Effector memory CD8-positive, alpha-beta T cell (primary cell): ENCODE measurements at places on chromosomes 4 and X.
A peak's percentile ranks its signal among the peaks of the same experiment; 100 is the strongest.

GRCh38 chr4:123856689-123857545 lies 460.3 kb downstream of the SPRY1 start:
- H3K27ac ChIP-seq, result no peak overlapping the region
- H3K27me3 ChIP-seq, result no peaks in the 10 kb centered on the region
- no peaks in the 10 kb centered on the region for H3K36me3 ChIP-seq
- H3K4me3 ChIP-seq, result no peak overlapping the region
- no peaks in the 10 kb centered on the region for H3K4me1 ChIP-seq
- DNase-seq, result no peak

- peaks cover 6% of the 10 kb centered on the region for H3K4me1 ChIP-seq
- DNase-seq, result no peak
- H3K4me3 ChIP-seq, result no peak overlapping the region
- H3K27me3 ChIP-seq, result no peaks in the 10 kb centered on the region
- no peak overlapping the region for H3K27ac ChIP-seq
These were observed 39.2 kb upstream of the MSANTD1 start for GRCh38 chr4:3209551-3210325.

- no peak overlapping the region for H3K27ac ChIP-seq
- H3K27me3 ChIP-seq, result no peaks in the 10 kb centered on the region
- no peaks in the 10 kb centered on the region for H3K4me1 ChIP-seq
- DNase-seq, result no peak
- no peaks in the 10 kb centered on the region for H3K36me3 ChIP-seq
These were observed 756.3 kb upstream of the ATOH1 start for GRCh38 chr4:93072292-93072691.

GRCh38 chr4:165874072-165874790 lies 1.2 kb downstream of the TLL1 start:
- H3K27me3 ChIP-seq, result peaks cover 43% of the 10 kb centered on the region
- H3K36me3 ChIP-seq, result peaks cover 3% of the 10 kb centered on the region
- H3K4me3 ChIP-seq, result no peak overlapping the region

GRCh38 chrX:10111364-10112148 lies 45.2 kb upstream of the CLCN4 start:
- DNase-seq, result peak; percentile 42
- H3K27ac ChIP-seq, result peak overlapping the region; percentile 95
- H3K4me1 ChIP-seq, result peaks cover 21% of the 10 kb centered on the region
- peak overlapping the region; percentile 84 for H3K4me3 ChIP-seq
- no peaks in the 10 kb centered on the region for H3K27me3 ChIP-seq
- H3K36me3 ChIP-seq, result peaks cover 7% of the 10 kb centered on the region

DNA sequence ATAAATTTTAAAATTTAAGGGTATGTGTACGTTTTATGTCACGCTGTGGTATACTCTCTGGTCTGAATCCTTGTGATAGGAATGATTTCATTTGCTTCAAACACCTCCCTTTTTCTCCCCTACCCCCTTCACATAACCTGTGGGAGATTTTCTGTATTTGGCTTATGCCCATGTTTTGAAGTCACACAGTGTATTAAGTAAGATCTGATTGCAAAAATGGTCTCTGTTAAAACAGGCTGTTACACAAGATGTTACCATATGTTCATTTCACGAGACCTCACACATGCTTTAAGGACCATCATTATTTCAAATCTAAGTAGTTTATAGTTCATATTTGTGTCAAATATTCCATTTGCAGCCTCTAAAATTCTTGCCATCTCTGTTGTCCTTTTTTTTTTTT lies 63.5 kb downstream of the TMEM131L start:
- peaks cover 20% of the 10 kb centered on the region for H3K36me3 ChIP-seq
- no peak for DNase-seq
- H3K27ac ChIP-seq, result peak overlapping the region; percentile 88
- peak overlapping the region; percentile 70 for H3K4me3 ChIP-seq
- no peaks in the 10 kb centered on the region for H3K27me3 ChIP-seq

DNA sequence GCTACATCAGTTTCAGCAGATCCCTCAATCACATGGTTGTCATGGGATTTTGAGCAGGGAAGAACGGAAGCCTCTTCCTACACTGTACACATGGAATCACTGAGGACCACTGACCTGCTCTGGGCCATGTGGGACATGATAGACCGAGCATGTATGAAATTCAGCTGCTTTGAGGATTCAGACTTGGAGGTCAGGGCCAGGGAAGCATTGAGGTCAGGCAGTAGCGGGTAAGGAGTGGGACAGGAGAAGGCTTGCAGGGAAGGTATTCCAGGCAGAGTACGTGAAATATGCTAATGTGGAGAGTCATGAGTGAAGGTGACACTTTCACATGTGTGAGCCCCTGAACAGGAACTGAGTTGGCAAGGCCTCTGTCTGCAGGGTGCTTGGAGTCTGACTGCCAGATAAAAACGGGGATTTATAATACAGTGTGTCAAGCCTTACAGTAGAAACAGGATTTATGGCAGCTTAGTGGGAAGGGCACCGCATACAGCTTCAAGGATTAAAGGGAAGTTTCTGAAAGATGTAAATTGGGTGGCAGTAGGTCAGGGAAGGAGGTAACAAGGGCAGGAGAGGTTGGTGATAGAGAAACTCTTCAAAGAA lies 111.7 kb downstream of the STK32B start:
- DNase-seq, result no peak
- no peak overlapping the region for H3K4me3 ChIP-seq
- no peak overlapping the region for H3K27ac ChIP-seq
- H3K4me1 ChIP-seq, result no peaks in the 10 kb centered on the region

DNA sequence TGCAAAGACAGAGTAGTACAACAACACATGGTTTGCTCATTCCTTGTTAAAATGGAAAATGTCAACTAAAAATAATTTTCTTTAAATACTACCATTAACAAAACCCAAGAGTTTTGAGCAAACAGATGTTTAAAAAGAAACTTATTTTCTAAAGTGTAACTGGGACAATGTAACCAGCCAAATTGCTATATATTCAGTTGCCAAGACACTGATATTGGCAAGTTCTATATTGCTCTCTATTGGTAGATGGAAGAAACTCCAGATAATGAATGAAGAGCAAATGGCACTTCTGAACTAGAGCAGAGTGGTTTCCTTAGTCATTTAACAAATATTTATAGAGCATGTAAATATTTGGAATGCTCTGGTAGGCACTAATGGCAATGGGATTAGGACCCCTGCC lies 966.2 kb downstream of the RPA4 start:
- H3K27me3 ChIP-seq, result no peaks in the 10 kb centered on the region
- no peaks in the 10 kb centered on the region for H3K4me1 ChIP-seq
- no peaks in the 10 kb centered on the region for H3K36me3 ChIP-seq
- no peak overlapping the region for H3K4me3 ChIP-seq
- no peak overlapping the region for H3K27ac ChIP-seq

DNA sequence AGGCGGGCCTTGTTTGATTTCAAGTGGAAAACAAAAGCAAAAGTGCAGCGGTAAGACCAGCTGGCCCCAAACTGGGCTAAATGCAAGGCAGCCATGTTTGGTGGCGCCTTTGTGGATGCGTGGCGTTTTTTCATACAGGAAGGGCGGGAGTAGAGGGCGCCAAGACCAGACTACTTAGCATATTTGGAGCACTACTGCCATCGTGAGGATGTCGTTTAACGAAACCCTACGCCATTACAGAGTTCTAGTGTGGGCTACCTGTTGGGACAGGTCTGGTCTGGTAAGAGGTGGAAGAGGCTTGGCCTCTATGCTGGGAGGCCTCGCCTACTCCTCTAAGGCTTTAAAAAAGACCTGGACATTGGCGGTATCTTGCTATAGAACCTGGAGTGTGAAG lies 230.7 kb upstream of the STK26 start:
- H3K4me3 ChIP-seq, result no peak overlapping the region
- no peaks in the 10 kb centered on the region for H3K36me3 ChIP-seq
- no peak for DNase-seq
- no peak overlapping the region for H3K27ac ChIP-seq
- H3K27me3 ChIP-seq, result no peaks in the 10 kb centered on the region

DNA sequence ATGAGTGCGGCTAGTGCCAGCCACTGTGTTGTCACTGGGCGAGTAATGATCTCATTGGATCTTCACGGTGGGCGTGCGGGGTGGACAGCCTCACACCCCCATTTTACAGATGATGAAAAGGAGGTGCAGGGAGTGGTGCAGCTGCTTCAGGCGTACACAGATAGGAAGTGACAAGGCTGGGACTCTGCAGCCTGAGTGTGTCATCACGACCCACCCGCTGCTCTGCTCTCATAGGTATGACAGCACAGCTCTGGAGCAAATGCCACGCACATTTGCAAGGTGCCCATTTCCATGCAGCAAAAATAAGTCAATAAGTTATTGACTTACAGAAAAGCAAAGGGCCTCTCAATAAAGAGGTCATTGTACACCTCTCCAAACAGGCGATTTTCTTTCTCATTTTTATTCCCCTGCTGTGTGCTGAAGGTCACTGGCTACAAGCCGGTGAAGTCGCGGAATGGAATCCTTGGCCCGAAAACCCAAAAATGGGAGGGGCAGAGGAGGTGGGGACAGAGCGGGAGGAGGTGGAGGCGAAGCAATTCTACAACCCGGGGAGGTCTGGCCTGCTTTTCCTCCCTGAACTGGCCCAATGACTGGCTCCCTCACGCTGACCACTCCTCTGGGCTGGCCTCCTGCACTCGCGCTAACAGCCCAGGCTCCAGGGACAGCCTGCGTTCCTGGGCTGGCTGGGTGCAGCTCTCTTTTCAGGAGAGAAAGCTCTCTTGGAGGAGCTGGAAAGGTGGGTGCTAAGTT lies at the start of gene SOD3:
SOD3 (plus strand) TSS at position 658 of the 750 bp plus-strand sequence. CDS start 3,949 bp downstream, outside the sequence.
- no peak for DNase-seq
- H3K36me3 ChIP-seq, result no peaks in the 10 kb centered on the region
- H3K4me1 ChIP-seq, result no peaks in the 10 kb centered on the region
- no peak within 1 kb of the TSS for H3K4me3 ChIP-seq
- peaks cover 13% of the 10 kb centered on the region for H3K27me3 ChIP-seq

DNA sequence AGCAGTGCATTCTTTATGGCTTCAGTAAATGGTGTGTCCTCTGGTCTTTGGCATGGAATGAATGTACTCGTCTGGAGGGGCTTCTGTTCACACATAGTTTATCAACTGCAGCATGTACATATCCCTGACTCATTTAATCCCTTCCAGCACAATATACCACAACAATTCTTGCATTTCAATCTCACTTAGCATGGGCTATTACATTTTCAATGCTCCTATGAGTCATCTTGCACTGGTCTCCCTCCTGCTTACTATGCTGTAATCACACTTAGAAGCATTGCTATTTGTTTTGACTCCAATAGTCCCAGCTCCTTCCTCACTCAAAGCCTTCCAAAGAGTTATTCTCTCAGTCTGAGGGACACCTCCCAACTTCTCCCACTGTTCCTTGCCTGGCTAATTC lies 180.9 kb upstream of the NUDT10 start:
- H3K4me1 ChIP-seq, result no peaks in the 10 kb centered on the region
- no peaks in the 10 kb centered on the region for H3K27me3 ChIP-seq
- H3K36me3 ChIP-seq, result no peaks in the 10 kb centered on the region
- no peak for DNase-seq

DNA sequence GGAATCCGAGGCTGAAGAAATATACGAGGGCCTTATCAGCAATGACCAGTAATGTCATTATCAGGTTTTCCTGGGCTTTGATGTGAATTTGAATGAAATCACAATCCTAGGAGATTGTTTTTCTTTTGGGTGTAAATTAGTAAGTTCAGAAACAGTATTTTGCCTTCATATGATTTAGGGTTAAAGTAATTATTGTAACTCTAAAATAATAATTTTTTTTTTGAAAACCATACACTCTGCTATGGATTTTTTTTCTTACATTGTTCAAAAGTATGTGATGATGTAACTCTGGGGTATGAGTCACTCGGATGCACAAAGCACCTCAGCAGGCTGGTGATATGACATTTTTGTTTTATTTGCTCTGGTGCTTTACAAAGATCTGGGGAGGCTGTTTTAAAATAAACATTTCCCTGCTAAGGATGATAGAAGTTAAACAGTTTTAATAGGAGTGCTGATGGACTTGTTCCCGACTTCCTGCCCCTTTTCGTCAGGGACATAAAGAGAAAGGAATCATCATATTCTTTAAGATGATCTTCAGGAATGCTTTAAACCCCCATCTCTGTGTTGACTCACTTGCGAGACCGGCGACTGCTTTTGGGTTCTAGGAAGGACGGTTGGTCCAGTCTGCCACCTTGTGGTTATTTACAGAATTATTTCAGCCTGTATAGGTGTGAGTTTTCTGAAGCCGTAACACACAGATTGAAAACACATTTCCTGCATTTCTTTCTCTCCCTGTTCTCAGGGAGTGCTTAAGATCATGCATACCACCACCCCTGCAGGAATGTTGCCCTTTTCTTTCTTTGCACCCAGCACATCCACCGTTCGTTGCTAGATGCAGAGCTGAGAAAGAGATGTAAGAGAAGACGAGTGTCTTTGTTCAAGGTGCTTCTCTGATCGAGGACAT lies 72.5 kb downstream of the RAPGEF2 start:
- peaks cover 44% of the 10 kb centered on the region for H3K4me1 ChIP-seq
- no peak overlapping the region for H3K4me3 ChIP-seq
- no peaks in the 10 kb centered on the region for H3K27me3 ChIP-seq

DNA sequence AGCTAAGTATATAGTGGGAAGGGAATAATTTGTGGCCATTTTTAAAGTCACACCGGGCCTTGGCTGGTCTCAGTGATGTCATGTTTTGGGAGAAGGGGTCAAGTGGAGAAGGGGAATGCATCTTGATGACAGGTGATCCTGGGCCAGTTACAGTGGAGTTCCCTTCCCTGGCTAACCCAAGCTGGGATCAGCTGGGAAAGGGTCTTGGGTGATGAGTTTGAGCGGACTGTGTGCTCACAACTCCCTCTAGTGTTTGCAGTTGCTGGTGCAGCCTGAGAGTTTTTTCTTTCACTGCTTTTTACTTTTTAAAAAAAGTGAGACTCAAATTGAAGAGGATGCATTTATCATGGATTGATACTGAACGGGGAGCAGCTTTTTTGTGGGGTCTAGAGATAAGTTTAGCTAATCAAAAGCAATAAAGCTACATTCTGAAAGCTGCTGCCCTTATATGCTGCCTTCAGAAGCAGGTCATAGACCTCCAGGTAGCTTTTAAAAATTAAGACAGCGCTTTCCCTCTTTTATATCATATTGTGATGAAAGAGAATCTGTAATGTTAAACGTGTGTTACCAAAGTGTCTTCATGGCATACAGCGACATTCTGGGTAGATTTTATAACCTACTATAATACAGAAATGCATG lies 164.7 kb downstream of the DCLK2 start:
- no peak for DNase-seq
- H3K27me3 ChIP-seq, result peaks cover 21% of the 10 kb centered on the region
- H3K27ac ChIP-seq, result no peak overlapping the region
- H3K4me1 ChIP-seq, result no peaks in the 10 kb centered on the region
- H3K4me3 ChIP-seq, result no peak overlapping the region

DNA sequence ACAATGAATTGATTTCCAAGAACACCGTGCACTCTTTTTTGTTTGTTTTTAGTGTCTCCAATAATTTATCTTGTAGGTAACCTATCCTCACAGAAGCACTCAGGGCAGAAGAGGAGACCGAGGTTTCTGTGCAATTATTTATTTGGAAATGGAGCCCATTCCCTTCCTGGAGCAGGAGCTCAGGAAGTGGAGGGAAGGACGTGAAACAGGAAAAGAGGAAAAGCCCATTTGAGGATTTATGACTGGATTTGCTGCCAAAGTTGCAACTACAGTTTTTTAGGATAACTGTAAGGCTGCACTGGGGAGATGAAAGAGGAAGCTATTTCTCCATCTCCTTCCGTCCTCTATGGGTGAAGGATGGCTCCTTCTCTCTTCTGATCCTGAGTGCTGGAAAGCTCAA lies 31.7 kb upstream of the MXRA5 start:
- H3K36me3 ChIP-seq, result no peaks in the 10 kb centered on the region
- H3K27ac ChIP-seq, result no peak overlapping the region
- DNase-seq, result no peak
- H3K4me1 ChIP-seq, result no peaks in the 10 kb centered on the region
- no peaks in the 10 kb centered on the region for H3K27me3 ChIP-seq
- H3K4me3 ChIP-seq, result no peak overlapping the region
